Nucleus accumbens (tissue), 56 donors: ENCODE measurements at places on chromosomes 1 and 21.

DNA sequence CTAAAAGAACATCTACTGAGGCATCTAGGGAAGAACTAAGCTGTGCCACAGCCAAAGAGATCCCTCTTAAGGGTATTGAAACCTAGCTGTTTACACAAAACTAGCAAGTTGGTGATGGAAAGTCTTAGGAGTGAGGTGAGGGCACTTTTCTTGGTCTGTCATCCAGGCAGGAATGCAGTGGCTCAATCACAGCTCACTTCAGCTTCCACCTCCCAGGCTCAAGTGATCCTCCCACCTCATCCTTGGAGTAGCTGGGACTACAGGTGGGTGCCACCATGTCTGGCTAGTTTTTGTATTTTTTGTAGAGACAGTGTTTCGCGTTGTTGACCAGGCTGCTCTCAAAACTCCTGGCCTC lies 2.4 kb downstream of the PLEKHO1 start:
- DNase-seq, result no peak

DNA sequence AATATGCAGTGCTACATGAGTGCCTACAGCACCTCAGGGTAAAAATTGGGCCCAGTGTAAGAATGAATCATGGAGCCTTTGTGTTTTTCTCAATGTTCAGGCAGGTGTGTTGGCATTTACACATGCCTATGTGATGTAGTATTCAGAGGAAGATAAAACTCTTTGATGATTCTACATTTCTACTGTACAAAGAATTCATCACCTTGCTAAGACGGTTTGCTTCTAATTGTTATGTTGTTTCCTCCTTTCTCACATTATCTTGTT lies 867.3 kb downstream of the TTLL7 start:
- no peak for DNase-seq

DNA sequence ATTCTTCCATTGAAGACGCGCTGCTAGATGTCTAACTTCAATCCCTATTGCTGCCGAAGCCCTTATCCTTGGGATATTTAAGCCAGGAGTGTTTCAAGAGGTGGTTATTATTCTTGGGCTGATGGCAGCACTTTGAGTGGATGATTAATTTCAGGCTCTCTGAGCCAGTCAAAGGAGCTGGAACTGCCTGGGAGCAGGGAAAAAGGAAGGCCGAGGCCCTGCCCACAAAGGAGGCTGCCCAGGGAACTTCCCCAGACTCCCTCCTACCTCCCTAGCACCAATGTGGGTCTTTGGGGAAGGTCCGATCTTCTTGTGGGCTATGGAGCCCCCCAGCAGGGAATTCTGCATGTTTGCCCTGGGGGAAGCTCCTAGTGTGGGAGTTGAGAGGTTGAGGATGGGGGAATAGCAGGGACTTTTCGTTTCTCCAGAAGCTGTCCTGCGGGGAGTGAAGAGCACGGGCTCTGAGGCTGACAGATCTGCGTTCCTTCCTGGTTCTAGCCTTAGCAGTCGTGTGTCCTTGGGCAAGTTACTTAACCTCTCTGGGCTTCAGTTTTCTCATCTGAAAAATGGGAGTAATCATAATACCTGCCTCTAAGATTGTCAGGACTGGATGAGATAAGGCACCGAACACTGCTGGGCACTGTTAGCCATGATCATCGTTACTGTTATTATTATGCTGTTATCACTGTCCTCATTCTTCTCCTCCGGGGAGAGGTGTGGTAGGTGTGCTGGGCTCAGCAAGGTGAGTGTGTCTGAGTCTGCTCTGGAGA lies 6.3 kb downstream of the KCNQ4 start:
- DNase-seq, result no peak

GRCh38 chr1:175356727-175357126 lies 164.2 kb upstream of the KIAA0040 start:
- DNase-seq, result no peak
